ENCODE measurements at places on chromosomes 11 and 22.

DNA sequence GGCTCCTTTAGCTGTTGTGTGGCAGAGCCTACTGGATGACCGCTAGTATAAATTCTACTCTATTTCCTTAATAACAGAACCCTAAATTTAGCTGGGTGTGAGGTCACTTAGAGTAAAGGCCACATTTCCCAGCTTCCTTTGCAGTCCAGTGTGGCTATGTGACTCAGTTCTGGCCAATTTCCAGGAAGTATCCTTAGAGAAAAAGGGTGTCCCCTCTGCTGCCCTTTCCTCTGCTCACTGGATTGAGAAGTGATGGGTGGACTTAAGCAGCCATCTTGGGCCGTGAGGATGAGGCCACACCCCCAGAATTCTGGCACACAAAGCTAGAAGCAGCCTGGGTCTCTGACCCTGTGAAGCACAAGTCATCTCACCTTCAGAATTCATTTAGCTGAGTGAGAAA lies 11.7 kb upstream of the RASD2 start:
- DNase-seq: no peak

- DNase-seq: no peak
Measured at GRCh38 chr11:127003260-127003981, 2.9 kb upstream of the KIRREL3 start.

GRCh38 chr11:2539371-2540222 lies 94.8 kb downstream of the KCNQ1 start:
- no peak for DNase-seq

DNA sequence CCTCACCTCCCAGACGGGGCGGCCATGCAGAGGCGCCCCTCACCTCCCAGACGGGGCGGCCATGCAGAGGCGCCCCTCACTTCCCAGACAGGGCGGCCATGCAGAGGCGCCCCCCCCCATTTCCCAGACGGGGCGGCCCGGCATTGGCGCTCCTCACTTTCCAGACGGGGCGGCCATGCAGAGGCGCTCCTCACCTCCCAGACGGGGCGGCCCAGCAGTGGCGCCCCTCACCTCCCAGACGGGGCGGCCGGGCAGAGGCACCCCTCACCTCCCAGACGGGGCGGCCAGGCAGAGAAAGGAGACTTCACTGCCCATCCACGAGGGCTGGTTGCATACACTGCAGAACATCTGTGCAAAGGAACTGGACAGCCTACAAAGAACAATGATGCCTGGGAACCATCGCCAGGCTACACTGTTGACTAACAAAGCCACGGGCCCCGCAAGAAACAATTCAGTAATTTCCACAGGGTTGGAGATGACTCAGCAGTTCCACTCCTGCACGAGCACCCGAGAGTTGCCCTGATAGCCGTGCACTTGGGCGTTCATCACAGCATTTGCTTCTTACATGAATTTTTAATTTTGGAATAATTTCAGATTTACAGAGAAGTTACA lies 58.7 kb downstream of the CTTN start:
- DNase-seq: no peak

DNA sequence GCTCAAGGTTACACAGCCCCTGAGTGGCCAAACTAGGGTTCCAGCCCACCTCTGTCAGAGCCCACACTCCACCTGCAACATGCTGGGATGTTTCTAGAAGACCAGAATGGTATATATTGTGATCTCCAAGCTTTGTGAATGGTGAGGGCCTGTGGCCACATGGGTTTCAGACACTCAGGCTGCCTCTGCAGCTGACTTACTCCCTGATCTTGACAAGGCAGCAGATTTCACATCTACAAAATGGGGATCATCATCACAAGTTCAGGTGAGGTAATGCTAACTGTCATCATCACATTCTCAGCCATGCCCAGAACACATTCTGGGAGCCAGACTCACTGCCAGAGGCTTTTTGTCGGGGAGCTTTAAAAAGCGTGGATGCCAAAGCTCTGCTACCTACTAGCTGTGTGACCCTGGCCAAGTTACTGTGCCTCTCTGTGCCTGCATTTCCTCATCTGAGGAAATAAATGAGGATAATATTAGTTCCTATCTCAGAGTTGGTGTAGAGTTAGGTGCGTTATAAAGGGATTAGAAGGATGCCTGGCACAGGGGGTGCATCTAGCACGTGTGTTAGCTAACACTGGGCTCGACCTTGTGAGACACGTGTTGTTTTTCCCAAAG lies 24.9 kb upstream of the WNT11 start:
- DNase-seq: no peak

- DNase-seq: no peak
Measured at GRCh38 chr11:2919837-2920236, 9.4 kb downstream of the PHLDA2 start.

GRCh38 chr11:86519064-86519911 lies 144.6 kb downstream of the CCDC81 start:
- no peak for DNase-seq

DNA sequence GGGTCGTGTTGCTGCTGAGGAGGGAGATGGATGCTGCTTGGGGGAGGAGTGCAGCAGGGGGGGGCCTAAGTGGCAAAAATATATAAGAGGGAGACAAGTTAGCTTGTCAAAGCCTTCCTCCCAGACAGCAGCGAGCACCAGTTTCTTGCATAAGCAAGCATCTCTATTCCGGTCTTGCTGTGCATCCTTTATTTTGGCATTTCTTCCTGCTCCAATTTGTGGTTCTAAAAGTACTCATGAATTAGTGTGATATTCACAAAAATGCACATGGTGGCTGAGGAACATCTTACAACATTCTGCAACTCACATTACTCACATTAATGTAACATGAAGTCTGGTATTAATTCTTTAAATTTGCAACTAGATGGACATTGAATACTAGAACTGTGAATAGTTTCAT lies 32.1 kb downstream of the GDPD5 start:
- no peak for DNase-seq

GRCh38 chr11:10526974-10527918 lies 13.7 kb downstream of the RNF141 start:
- DNase-seq: no peak

DNA sequence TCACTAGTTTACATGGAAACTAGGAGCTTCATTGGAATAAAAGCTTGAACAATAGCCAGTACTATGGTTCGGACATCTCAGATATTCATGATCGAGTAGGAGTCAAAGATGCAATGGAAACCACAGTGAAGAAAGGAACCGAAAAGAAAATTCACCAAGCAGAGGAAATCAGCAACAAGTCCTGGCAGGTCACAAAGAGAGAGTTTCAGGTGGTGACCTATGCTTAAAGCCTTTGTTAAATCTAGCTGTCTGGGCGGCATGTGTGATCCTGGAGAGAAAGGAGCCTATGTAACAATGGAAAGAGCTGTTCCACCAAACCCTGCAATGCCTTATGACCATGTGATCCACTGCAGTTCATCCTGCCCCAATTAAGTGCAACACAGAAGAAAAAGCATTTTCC lies 68.9 kb upstream of the POU2AF2 start:
- no peak for DNase-seq

GRCh38 chr11:104781719-104782376 lies 116.4 kb downstream of the CASP12 start:
- no peak for DNase-seq

Data from activated CD8-positive, alpha-beta T cell treated with anti-CD3 and anti-CD28 coated beads, Interleukin-2, amount 10 ng/mL, durations not matched to agents 7 days and 5 days (primary cell).